IPS DF 19.7 (cell line): ENCODE measurements at places on chromosomes 1 and 21.

GRCh38 chr1:17844185-17844826, 89.2 kb downstream of the ACTL8 start:
- DNase-seq = no peak

GRCh38 chr1:89524369-89525168, at the start of gene LRRC8B:
TSS of gene LRRC8B (plus strand) at chr1:89524829. CDS start at chr1:89582651, 57,822 bp downstream.
- DNase-seq = peak; percentile 50

DNA sequence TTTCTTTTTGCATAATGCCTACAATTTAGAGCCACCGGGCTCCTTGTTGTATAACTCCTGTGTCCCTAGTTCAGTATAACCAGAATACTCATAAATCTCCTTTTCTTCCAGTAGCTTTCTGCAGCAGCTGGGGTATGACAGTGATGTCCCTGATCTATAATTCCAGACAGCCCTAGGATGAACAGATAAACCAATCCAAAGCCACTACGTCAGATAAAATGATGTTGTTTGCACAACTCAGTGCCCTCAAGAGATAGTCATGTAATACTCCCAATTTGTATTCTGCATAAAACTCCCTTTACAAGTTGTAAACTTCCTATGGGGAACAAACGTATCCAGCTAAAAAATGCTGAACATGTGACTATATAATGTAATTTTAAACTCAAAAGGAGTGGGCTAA, 44.7 kb downstream of the ZNF326 start:
- DNase-seq = no peak

DNA sequence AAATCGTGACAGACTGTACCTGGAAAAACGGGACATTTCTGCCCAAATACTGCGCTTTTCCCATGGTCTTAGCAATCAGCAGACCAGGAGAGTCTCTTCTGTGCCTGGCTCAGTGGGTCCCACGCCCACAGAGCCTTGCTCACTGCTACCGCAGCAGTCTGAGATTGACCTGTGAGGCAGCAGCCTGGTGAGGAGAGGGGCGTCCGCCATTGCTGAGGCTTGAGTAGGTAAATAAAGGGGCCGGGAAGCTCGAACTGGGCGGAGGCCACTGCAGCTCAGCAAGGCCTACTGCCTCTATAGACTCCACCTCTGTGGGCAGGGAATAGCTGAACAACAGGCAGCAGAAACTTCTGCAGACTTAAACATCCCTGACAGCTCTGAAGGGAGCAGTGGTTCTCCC, 203.1 kb downstream of the DENND1B start:
- DNase-seq = no peak

DNA sequence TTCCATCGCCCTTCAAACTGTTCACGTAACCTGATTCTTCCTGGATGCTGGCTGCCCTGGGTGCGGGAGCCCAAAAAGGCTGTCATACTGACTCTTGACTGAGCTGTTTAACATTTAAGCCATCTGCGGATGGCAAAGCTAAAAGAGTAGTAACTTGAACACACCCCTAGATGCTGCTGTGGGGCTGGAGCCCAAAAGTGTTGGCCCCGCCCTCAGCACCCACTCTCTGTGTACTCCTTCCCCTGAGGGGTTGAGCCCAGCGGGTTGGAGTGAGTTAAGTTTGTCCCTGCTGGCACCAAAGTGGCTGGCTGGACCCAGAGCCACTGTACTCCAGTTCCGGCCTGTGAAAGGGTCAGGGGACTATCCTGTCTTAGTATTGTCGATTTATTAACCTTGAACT, 640.6 kb downstream of the PTPRU start:
- DNase-seq = no peak

GRCh38 chr1:168608796-168609715, 32.7 kb downstream of the XCL1 start:
- no peak for DNase-seq

GRCh38 chr1:199932462-199932861, 95.0 kb upstream of the NR5A2 start:
- DNase-seq = no peak

DNA sequence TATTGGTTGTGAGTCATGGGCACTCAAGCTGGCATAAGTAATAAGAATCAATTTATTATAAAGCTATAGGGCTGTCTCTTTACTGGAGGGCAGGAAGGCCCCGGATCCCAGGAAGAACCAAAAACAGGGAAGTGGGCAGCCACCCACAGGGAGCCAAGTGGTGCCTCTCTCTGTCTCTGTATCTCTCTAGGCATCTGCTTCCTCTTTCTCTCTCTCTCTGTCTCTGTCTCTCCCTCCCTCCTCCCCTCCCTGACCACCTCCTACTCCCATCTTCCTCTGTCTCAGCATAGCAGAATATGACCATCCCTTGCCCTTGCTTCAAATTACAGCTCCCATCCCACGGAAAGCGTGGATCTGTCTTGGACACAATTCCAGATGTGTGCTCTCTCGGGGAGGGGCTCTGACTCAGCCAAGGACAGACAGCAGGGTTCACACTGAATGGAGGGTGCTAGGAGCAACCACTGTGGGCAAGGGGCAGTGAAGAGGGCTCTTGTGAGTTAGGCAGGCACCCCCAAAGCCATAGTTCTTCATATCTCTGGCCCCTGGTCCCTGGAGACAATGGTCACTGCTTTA, 80.4 kb upstream of the LPGAT1 start:
- no peak for DNase-seq

DNA sequence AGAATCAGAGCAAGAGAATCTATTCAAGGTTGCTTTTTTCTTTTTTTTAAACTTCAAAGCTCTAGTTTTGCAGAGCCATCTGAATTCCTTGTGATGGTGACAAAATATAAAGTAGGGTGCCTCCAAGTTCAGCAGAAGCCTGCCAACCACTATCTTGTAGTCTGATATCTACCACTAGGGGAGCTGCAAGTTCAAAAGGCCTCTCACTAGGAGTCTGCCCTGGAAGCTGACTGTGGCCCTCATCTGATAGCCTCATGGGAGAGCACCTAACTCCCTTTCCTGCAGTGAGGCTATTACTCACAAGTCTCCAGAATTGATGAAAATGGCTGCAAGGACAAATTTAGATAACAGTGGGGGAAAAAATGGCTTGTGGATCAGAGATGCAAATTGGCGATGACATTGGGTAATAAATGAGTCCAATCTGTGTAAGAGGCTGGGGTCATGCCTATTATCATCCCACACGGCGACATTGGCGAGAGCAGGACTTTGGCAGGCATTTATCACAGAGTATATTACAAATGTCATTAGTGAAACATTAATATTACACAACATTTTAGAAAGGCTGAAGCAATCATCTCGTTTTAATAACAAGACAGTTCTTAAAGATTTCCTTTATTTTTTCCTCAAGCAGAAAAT, 10.7 kb upstream of the ZP4 start:
- DNase-seq = peak; percentile 23

- peak; percentile 23 for DNase-seq
These were observed 3.6 kb downstream of the REN start for GRCh38 chr1:204162494-204163074.

DNA sequence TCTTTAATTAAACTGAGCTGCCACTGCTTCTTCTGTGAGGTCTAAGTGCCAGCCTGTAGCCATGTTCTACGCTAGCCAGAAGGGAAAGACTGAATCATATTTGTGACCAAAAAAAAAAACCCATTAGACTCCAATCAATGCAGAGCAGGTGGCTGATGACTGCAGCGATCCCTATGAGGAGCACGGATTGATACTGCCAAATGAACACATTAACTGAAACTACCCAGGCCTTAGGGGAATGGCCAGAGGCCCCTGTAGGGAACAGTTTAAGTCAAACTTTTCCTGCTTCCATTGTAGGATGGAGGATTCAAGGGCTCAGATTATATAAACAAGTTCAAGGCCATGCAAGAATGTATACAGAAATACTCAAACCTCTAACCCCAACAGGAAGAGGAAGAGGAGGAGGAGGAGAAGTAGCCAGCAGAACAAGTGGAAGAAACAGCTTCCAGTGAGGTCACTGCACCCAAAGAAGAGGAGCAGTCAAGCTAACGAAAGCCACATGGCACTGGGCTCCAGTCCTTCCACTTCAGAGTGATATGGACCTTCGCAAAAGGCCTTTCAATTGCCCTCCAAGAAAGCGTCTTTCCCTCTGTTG, 328.3 kb downstream of the SMYD3 start:
- DNase-seq = no peak

DNA sequence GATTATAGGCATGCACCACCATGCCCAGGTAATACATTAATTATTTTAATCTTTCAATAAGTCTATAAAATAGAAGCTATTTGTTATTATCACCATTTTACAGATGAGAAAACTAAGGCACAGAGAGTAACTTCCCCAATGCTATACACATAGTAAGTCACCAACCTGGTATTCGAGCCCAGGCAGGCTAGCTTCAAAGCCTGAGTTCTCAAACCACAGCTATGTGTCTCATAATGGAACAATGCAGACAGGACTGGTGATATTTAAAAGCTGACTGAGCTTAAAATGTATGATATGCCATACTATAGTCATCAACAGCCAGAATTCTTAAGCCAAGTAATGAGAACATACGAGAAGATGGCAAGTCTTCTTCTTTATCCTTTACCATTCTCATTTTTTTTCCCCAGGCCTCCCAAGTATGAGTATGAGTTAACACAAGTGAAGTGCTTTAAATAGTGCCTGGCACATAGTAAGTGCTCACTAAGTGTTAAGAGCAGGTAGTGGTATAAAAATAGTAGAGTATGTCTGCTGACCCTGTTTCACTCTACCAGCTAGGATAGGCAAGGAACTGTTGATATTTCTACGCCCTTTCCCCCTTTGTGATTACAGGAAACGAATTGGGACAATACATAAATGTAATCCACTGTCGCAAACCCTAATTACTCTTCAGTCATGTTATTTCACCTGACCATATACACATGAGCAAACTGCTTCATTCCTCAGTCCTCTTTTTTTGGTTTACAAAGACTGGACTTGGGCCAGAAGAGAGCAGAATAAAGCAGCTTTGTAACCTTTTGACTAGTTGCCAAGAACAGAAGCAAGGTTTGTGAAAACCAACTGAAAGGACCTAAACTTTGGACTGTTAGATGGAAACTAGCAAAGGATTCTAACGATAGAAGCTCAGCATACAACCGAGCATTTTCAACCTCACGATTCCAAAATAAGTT, 9.5 kb downstream of the EYA3 start:
- DNase-seq = no peak

- no peak for DNase-seq
These were observed 23.2 kb upstream of the QSOX1 start for GRCh38 chr1:180131510-180131909.

- no peak for DNase-seq
These were observed 41.9 kb upstream of the BCAS2 start for GRCh38 chr1:114623364-114623763.

GRCh38 chr1:109929170-109929569, 18.5 kb downstream of the CSF1 start:
- DNase-seq = no peak

DNA sequence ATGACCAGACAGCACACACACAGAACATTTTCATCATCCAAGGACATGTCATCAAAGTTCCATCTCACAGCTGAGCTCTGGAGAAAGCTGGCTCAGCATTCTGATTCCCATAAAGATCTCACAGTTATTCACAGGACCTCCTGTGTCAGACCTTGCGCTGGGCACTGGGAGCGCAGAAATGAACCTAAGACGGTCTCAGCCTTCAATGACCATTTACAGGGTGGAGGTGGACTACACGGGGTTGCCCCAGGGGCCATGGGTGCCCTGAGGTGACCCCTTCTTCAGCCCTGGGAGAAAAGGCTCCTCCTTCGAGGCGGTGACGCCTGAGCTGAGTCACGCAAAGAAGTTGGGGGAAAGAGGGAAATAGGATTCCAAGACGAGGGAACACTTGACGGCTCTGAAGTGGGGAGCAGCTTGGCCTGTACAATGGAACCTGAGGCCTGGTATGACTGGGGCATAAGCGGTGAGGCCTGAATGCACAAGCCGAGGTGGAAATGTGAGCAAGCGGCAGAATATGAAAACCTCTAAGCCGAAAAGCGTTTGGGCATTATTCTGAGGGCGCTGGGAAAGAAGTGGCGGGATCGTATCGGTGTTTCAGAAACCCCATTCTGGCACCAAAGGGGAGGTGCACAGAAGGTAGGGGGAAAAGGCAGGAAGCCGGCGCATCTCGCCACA, 797 bp downstream of the CC2D1B start:
- DNase-seq = no peak

DNA sequence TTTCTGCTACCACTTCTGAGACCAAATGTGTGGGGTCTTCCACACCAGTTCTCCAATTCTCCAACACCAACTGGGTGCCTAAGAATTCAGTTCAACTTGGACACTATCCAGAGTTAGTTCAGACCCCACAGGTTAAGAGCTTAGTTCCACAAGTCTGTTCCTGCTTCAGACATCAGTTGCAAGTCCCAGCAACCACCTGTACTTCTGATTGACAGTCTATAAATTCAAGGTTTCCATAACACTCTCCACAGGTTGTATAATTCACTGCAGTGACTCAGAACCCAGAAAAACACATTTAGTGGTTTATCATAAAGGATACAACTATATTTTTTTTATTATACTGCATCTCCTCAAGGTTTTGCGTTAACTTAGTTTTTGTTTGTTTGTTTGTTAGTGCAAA, 18.7 kb downstream of the AK5 start:
- no peak for DNase-seq

- no peak for DNase-seq
These were observed 6.4 kb upstream of the GPR157 start for GRCh38 chr1:9135073-9135836.

- no peak for DNase-seq
These were observed 46.5 kb upstream of the NFIA start for GRCh38 chr1:61035880-61036279.

DNA sequence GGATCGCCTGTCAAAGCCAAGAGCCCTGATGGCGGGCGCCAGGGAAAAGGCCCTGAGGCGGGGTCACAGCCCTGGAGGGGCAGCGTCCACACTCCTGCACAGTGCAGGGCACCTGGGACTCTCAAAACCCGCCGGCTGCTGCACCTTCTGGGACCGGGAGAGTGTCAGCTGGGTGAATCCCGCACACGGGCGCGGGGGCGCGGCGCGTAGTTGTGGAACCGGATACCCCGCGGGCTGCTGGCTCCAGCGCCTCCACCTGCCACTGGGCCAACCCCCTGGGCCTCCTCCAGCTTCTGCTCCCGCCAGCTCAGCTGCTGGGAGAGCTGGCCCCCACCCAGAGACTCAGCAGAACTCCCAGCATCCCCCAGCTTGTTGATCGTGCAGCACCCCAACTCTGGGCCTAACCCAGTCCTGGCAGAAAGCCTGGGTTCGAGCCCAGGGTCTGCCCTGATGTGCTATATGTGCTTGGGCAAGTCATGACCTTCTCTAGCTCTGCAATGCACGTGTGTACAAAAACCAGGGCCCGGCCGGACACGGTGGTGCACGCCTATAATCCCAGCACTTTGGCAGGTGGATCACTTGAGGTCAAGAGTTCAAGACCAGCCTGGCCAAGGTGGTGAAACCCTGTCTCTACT, 33.8 kb downstream of the NECAP2 start:
- no peak for DNase-seq
